ENCODE measurements at places on chromosomes 7 and 10.

DNA sequence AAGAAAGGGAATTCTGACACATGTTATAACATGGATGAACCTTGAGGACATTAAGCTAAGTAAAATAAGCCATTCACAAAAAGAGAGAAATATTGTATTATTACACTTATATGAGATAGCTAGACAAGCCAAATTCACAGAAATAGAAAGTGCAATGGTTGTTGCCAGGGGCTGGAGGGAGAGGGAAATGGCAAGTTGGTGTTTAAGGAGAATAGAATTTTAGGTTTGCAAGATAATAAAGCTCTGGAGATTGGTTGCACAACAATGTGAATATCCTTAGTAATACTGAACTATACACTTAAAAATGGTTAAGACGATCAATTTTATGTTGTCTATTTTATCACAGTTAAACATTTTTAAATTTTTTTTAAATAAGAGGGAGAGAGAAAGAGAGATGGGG is 25.0 kb upstream of the ADD3 start:
- no peak for DNase-seq

GRCh38 chr10:101139421-101139911 is 8.4 kb downstream of the TLX1 start:
- DNase-seq: no peak

DNA sequence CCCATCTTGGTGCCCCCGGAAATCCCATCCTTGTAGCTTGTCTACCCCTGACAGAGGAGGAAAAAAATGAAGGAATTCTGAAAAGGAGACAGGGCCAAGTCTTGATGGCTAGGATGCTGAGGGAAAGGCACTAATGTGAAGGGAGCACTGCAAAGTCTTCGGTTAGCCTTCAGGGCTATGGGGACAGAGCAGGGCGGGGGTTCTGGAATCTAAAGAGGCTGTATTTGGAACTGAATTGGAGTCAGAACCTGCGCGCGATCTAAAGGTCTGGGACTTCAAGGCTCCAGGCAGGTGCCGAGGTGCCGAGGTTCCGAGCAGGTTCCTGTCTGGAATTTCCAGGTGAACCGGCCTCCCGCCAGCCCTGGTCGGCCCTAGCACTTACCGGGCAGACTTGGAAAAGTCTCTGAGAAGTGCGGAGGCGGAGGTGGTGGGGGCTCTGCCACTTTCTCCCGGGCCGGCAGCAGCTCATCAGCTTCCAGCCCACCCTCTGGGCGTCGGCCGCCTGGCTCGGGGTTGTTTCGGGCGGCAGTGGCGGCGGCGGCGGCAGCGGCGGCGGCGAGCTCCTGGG is 781 bp downstream of the GBX1 start:
- no peak for DNase-seq

- DNase-seq: no peak
These were observed 175.5 kb upstream of the PLXDC2 start for GRCh38 chr10:19640566-19641263.

DNA sequence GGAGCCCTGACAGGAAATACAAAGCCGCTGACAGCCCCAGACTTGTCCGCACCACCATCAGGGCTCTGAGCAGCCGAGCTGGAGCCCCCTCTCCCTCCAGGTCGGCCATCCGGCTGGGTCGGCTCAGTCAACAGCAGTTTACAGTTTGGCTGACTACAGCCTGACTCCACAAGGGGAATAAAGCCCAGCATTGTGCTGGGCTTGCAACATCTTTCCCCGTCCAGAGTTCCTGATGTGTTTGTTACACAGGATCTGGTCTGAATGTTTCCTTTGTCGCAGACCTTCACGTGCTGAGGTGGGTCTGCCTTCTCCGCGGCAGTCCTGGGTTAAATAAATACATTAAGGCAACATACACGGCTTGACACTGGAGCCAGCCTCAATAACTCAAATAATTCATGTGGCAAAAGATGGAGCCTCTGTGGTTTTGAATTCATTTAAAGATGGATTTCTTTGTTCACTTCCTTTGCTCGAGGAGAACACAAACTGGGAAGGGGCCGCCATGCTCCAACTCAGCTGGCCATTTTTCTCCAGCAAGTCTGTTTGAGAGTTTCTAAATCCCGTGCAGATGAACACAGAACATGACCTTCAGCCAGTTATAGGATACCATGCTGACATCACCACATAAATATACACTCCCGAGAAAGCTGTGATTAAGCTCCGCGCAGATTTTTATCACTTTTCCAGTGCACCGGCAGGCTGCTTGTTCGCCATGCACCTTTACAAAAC is 192.1 kb downstream of the WDR11 start:
- DNase-seq: no peak

DNA sequence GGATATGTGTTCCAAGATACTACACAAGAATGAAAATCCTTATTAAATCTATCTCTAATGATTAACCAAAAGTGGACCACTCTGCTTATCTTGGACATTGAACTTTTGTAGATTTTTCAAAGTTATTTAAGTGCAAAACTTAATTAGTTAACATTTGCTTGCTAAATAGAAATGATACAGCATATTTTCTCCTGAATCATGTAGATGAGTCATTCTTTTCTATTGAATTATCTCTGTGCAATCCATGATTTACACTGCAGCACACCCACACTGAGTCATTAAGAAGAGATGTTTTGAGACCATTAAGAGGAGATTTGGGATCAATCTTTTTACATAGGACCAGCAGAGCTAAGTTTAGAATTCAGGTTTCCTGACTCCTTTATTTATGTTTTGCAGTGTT is 6.6 kb upstream of the ABCC2 start:
- no peak for DNase-seq

DNA sequence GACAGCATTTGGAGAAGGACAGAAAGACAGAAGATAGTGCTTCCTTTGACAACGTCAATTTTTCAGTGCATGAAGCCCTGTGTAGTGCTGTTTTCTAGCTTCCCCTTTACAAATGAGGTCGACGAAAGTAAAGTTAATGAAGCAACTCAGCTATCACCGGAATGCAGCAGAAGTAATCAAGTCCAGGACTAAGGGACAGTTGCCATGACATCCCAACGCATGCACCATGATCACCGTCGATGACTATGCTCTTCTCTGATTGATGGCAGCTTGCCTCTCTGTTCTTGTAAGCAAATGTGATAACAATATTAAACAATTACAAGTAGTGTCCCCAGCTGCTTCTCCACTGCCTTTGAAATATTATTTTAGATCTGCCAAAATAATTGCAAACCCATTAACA is 205.8 kb downstream of the FRMD4A start:
- no peak for DNase-seq

DNA sequence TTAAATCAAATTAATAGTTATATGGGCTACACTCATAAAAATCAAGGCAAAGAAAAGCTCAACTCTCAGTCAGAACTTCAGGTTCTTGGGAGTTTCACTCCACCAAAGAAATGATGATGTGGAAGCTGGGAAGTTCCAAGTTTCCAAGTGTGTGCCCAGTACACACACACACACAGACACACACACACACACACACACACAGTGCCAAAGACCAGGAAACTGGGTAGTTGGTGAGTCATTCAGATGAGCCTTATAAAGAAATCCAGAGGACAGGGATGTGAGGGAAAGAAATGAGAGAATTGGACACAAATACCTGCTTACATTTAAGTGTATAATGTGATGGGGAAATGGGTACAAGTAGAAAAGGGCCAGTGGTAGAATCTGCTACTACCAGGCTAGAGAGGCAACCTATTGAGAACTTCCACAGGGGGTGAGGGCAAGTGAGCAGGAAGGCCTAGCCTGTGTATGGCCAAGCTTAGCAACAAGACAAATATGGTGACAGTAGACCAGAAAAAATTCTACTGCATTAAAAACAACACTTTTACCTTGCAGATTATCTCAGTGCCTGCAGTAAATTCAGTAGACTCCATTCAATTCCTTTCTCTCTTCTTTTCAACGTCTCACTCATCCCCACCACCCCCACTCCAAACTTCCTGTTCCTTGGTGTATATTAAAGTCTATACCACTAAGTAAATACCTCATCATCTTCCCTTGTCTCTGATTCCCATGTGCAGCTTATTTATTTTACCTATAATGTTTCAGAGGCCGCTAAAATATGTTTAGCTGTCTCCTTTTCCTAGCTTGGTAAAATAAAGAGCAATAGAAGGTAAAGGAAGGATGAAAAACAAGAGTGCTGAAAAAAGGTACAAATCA is 95.0 kb downstream of the CABCOCO1 start:
- no peak for DNase-seq

GRCh38 chr7:18390535-18390907 is 105.0 kb upstream of the HDAC9 start:
- no peak for DNase-seq

- DNase-seq: no peak
These were observed 6.2 kb upstream of the CFAP58 start for GRCh38 chr10:104347295-104348045.

DNA sequence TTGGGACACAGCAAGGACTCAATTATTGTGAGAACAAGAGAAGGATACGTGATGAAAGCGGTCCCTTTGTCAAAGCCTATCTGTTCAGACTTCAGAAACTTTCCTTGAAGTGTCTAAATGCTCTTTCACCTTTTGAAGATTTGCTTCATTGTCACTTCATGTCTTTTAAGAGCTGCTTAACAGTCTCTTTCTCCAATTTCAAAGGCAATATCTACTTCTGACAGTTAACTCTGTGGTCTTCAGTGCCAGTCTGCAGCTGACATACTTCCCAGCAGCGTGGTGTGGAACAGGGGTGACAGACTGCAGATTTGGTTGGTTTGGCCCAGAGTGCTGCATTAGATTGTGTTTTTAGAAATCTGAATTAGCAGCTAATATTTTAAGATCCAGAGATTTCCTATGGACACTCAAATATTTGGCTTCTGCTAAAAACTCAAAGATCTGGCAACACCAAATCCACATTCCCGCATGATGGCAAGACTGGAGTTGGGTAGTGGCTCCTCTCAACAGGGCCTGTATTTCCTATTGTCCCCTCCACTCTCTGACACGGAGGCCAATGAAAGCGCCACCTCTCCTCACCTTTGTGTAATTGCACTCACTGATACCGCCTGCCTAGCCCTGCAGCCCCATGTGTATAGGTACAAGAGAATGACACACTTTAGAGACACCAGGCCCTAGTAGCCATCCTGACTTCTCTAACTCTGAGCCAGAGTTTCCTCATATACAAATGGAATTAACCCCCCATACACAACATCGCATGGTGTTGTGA is 11.5 kb downstream of the SCRN1 start:
- DNase-seq: no peak

DNA sequence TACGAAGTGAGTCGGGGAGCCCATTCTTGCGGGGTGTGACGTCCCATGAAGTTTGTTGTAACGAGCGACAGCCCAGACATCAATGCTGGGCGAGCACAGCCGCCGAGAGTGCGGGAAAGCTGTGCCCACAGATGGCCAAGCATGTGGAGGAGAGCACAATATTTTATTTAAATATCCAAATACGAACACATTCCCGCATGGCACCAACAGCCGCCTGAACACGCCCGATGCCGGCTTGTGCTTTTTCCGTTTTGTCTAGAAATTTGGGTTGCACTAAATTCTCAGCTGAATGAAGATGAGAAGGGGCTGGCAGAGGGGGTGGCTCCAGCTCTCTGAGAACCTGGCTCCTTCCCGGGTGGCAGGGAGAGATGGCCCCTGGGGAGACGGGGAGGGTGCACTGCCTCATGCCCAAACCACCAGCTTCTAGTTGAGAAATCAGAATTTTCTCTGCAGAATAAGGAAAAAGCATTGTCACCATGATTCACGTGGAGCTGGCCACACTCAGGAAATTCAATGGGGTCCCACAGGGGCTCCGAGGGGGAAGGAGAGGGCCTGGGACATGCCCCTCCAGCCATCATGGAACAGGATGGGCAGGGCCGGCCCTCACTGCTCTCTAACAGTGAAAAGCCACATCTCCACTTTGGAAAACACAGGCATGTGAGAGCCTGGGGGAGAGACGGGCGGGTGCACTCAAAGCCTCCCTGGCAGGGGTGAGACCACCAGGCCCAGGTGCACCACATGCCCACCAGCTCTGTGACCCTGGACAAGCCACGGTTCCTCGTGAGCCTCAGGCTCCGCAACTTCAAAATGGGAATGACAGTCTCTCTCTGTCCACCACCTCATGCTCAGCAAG is 48.3 kb downstream of the EBF3 start:
- DNase-seq: no peak

- no peak for DNase-seq
These were observed 314.4 kb downstream of the PTPRN2 start for GRCh38 chr7:158273138-158273651.

DNA sequence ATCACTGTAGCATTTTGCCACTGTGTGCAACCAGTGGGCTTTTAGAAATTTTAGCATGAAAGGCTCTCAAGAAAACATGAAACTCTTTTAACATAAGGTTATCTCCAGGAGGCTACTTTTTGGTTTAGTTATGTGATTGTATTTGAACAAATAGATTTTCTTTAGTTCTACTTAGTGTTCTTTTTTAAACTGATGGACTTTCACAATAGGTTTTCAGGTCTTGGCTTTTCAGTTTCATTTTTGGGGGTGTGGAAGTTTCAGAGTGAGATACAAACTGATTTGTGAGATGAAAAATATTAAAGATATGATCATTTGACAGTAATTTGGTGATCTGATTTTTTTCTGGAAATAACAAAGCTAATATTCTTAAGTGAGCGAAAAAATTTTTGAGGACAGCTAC is 344.1 kb downstream of the PHF14 start:
- no peak for DNase-seq

- no peak for DNase-seq
These were observed 28.6 kb downstream of the SMKR1 start for GRCh38 chr7:129530795-129531391.

DNA sequence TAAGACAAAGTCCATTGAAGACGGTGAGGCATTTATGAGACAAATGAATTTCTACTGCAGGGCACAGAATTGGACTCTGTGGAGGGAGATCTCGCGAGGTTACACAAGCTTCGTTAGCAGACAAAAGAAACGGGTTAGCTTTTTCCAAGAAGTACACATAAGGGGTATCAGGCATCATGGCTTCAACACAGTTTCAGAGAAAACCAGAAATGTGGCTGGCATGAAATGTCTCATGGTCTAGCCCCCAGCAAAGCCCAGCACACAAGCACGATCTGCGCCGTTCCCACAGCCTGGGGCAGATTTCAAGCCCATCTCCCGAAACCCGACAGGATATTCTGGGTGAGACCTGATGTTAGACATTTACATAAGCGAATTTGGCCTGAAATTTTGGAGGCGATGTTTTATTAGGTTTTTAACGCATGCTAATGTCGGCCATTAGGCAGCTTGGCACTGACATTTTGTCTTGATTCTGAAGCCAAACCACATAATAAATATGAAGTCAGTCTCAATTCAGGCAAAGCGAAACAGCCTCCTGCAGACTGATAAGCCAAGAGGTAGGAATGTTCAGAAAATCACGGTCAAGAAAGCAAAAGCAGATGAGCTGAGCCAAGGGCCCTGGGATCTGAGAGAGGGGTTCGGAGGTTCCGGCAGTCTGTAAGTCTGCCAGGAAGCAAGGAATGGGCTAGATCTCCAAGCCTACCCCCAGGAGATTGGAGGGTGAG is 240.5 kb downstream of the PRPF18 start:
- no peak for DNase-seq

All from activated T-helper 1 cell treated with anti-CD3 and anti-CD28 coated beads, Interleukin-2, amount 50 U/mL, for 16 hours (primary cell).